ENCODE measurements at places on chromosomes 7 and 10. TPM values are rescaled to one million over a fixed set of nuclear protein-coding genes. Genes with fewer than 3 reads are reported as not detected.
A peak's percentile ranks its signal among the peaks of the same experiment; 100 is the strongest.

The GBX1 gene
- total RNA-seq: not detected

The MRPS33 gene
- 54.6 TPM for total RNA-seq

- no peaks in the 10 kb centered on the region for H3K4me1 ChIP-seq
- no peak overlapping the region for H3K4me3 ChIP-seq
- no peak for DNase-seq
- no peaks in the 10 kb centered on the region for H3K36me3 ChIP-seq
- H3K27ac ChIP-seq: no peak overlapping the region
Observed at GRCh38 chr10:7150349-7150748, 260.5 kb downstream of the SFMBT2 start.

DNA sequence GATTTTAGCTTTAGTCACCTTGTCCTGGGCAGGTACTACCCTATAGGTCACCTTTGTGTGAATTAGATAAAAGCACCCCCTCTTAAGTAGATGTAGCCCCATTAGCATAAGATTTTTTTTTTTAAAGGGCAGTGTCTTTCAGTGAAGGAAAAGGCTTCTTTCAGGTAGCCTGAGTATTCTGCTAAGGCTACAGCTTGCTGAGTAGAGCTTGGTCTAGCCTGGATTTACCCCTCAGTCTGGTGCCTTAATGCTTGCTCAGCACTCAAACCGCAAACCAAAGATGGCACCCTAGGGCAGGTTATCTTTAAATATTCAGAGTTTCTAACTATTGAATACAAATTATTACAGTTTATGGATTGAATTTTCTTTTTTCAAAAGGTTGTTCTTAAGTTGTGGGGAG is 83.4 kb downstream of the GLCCI1 start:
- no peak overlapping the region for H3K27ac ChIP-seq
- H3K27me3 ChIP-seq: no peaks in the 10 kb centered on the region
- H3K4me3 ChIP-seq: no peak overlapping the region
- no peak for DNase-seq
- H3K36me3 ChIP-seq: no peaks in the 10 kb centered on the region
- H3K4me1 ChIP-seq: no peaks in the 10 kb centered on the region

- no peaks in the 10 kb centered on the region for H3K36me3 ChIP-seq
- H3K27me3 ChIP-seq: no peaks in the 10 kb centered on the region
- DNase-seq: no peak
- no peak overlapping the region for H3K27ac ChIP-seq
Observed at GRCh38 chr10:89664203-89664602, 19.2 kb upstream of the PANK1 start.

GRCh38 chr7:47666164-47666862 is 84.4 kb upstream of the TNS3 start:
- H3K27ac ChIP-seq: no peak overlapping the region
- no peak overlapping the region for H3K4me3 ChIP-seq
- peak; percentile 36 for DNase-seq
- peaks cover 40% of the 10 kb centered on the region for H3K4me1 ChIP-seq
- H3K27me3 ChIP-seq: no peaks in the 10 kb centered on the region

GRCh38 chr7:68862736-68863135 is 735.5 kb upstream of the AUTS2 start:
- no peak overlapping the region for H3K4me3 ChIP-seq
- no peak for DNase-seq
- H3K27me3 ChIP-seq: no peaks in the 10 kb centered on the region
- no peak overlapping the region for H3K27ac ChIP-seq
- H3K4me1 ChIP-seq: no peaks in the 10 kb centered on the region

GRCh38 chr10:83543691-83544462 is 595.4 kb upstream of the GHITM start:
- no peaks in the 10 kb centered on the region for H3K36me3 ChIP-seq
- no peak overlapping the region for H3K27ac ChIP-seq
- no peaks in the 10 kb centered on the region for H3K27me3 ChIP-seq
- no peaks in the 10 kb centered on the region for H3K4me1 ChIP-seq

DNA sequence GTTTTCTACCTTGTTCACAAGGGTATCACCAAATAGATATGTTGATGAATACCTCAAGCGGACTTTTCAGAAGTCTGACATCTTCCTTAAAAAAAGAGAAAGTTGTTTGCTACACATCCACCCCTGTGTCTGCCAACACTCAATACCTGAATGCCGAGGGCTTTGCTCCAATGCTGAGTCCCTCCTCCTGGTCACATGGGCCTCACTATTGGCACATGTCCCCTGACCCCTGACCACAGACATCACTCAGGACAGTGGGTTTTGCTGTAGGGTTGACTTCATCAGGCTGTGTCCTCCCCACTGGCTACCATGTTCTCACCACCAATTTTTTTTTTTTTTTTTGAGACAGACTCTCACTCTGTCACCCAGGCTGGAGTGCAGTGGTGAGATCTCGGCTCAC is 76.4 kb downstream of the OSBPL3 start:
- H3K4me1 ChIP-seq: no peaks in the 10 kb centered on the region
- no peaks in the 10 kb centered on the region for H3K27me3 ChIP-seq
- no peak for DNase-seq
- no peak overlapping the region for H3K4me3 ChIP-seq
- peaks cover 16% of the 10 kb centered on the region for H3K36me3 ChIP-seq

Data from Calu3 (cell line).